ENCODE measurements at places on chromosomes 3 and 15.

GRCh38 chr15:38652998-38653397 lies 88.4 kb upstream of the RASGRP1 start:
- peak; percentile 49 for DNase-seq

- no peak for DNase-seq
Observed at GRCh38 chr3:89690646-89691045, 583.2 kb downstream of the EPHA3 start.

DNA sequence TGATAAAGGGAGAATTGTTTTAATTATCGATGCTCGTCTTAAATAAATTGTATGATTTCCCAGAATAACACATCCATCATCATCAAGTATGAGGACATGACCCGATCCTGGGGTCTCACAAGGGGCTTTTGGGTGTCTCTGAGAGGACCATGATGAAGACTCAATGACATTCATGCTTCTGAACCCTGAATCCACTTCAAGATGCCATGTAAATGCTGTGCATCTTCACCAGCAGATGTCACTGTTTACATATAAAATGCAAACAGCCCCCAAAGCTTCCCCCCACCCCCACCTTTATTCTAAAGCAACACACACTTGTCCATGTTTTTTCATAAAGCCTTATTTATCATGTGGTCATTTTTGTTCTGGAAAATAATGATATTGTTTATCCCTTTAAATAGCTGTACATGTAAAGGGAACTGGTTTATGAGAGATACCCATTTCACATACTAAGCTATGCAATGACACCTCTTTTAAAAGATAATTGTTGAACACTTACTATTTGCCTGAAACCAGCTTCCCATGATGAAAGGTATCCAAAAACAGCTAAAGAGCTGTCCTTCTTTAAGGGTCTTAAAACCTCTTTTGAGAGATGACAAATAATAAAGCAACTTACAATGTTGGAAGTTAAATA lies 69.7 kb upstream of the UBE3A start:
- no peak for DNase-seq

DNA sequence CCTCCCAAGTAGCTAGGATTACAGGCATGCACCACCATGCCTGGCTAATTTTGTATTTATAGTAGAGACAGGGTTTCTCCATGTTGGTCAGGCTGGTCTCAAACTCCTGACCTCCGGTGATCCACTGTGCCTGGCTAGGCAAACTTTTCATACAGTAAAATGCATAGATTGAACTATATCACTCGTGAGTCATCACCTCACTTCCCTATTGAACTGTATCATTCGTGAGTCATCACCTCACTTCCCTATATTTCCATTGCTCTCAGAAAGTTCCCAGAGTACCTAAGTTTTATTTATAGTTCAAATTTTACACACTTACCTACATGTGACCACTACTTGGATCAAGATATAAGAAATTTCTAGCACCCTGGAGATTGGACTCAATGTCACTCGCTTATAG lies 73.6 kb upstream of the ACAD9 start:
- no peak for DNase-seq
